Transverse colon (tissue), 4 donors: ENCODE measurements at places on chromosomes 5 and 9.

DNA sequence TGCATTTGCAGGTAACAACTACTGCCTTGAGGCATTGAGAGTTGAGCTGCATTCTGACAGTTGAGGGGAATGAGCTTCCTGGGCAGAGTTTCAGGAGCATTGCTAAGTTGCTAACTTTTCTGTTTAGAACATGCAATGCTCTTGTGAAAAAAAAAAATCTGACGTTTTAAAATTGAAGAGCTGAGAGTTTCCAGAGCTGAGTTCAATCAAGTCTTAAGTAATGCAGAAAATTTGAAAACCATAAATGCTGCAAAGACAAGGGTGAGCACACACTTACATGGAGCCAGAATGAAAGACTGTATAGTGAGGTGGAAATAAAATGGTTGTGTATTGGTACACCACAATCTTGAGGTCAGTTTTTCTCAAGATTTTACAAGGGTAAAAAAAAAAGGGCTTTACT, 166.0 kb downstream of the GABRB2 start:
- no peak for DNase-seq

- no peak for DNase-seq
Observed at GRCh38 chr5:141250576-141250975, 5.4 kb downstream of the PCDHB15 start.

DNA sequence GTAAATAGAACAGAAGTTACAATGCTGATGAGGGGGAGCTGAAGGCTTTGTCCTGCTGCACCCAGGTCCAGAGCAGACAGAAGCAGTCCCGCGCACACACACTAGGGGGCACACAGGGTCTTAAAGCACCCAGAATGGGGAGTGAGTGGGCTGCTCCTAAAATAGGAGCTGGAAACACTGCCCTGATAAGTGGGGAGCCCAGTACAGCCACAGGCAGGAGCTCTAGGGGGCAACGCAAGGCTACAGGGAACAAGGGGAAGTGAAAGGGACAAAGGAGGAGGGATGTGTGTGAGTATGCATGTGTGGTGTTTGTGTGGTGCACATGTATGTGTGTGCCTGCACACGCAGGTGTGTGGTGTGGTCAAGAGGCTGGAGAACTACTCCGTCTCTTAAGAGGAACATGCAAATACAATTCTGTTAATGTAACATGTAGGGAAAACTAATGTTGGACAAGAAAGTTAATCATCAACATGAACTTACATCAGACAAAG, 191.5 kb downstream of the ROR2 start:
- DNase-seq: peak; percentile 54

DNA sequence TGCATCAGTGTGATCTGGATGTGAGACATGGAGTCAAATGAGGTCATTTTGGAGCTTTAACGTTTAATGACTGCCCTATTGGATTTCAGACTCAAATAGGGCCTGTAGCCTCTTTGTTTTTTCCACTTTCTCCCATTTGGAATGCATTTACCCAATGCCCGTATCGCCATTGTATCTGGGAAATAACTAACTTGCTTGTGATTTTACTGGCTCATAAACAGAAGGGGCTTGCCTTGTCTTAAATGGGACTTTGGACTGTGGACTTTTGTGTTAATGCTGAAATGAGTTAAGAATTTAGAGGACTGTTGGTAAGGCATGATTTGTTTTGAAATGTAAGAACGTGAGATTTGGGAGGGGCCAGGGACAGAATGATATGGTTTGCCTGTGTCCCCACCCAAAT, 494.6 kb downstream of the CHSY3 start:
- no peak for DNase-seq

GRCh38 chr5:150486402-150487198, 21.3 kb upstream of the NDST1 start:
- DNase-seq: peak; percentile 57

GRCh38 chr5:75167345-75167744, 69.3 kb downstream of the ANKRD31 start:
- DNase-seq: no peak

GRCh38 chr9:130212543-130213297, 40.5 kb downstream of the NCS1 start:
- DNase-seq: no peak

GRCh38 chr9:18890372-18890771, 142.6 kb downstream of the SAXO1 start:
- no peak for DNase-seq

- no peak for DNase-seq
Observed at GRCh38 chr9:35908504-35909125, 675 bp upstream of the SPAAR start.

DNA sequence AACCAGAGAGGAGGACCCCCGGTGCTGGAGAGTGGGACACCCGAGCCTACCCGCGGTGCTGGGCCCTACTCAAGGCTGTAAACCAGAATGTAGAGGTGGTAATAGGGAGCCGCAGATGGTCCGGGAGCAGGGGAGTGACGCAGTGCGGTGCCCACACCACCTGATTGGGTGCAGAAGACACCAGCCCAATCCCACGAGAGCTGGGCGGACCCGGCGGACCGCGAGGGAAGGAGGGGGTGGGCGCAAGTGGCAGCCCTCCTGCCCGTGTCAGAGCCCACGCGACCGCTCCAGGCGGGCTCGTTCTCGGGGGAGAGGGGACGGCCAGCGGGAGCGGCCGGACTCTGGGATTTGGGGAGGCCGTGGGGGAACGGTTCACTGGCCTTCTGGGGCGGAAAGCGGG, 71.2 kb downstream of the C9orf50 start:
- DNase-seq: peak; percentile 20

- peak; percentile 4 for DNase-seq
Observed at GRCh38 chr9:93673021-93673838, 96.8 kb downstream of the PHF2 start.

DNA sequence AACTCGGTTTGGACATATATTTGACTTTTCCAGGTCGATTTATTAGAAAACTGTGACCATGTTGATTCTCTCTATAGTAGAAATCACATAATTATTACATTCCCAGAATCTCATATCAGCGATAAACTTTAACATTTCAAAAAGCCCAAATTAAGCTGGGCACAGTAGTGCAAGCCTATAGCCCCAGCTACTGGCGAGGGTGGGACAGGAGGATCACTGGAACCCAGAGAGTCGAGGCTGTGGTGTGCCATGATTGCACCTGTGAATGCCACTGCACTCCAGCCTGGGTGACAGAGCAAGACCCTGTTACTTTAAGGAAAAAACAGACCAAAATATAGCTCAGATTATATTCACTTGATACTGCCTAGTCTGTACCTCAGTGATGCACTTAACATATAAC, 128.9 kb downstream of the CPLANE1 start:
- no peak for DNase-seq

- peak; percentile 22 for DNase-seq
Observed at GRCh38 chr5:54651482-54652076, 134.0 kb downstream of the SNX18 start.

GRCh38 chr9:85228111-85228855, 513.5 kb downstream of the AGTPBP1 start:
- no peak for DNase-seq

DNA sequence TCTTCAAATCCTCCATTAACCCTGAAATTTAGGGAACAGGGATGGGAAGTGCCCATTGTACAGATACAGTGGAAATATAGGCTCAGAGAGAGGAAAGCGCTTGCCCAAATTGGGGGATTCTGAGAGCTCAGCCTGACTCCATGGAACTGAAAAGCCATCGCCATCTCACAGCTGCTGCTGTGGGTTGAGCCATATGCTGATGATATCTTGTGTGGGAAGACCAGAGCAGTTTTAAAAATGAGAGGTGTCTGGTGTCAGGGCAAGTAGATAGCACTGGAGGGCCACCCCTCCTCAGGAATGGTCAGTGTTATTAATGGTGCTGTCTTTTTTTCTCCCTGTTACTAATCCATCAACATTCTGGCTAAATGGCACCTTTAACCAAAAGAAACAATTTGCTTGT, 50.9 kb upstream of the C5orf58 start:
- no peak for DNase-seq

DNA sequence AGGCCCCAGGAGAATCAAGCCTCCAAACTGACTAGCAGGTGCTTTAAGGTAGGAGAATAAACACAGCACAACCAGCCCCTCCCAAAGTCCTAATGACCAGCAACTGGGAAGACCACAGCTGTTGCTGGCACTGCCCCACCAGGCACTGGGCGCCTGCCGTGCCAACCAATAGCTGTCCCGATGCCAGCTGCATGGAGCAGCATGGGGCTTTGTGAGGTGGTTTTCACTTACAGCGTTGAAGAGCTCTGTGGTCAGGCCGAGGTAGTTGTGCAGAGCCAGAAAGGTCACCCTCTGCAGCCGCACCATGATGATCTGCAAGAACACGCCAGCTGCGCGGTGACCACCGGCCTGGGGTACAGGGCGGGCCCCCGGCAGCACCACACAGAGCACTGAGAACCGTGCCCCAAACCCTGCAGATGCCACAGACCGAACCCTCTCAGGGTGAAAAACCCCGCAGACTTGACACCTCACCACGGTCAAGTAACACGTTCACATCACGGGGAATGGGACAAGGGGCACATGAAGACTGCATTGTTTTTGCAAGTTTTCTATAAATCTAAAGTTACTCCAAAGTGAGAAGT, 28.7 kb downstream of the PNPLA7 start:
- DNase-seq: no peak

DNA sequence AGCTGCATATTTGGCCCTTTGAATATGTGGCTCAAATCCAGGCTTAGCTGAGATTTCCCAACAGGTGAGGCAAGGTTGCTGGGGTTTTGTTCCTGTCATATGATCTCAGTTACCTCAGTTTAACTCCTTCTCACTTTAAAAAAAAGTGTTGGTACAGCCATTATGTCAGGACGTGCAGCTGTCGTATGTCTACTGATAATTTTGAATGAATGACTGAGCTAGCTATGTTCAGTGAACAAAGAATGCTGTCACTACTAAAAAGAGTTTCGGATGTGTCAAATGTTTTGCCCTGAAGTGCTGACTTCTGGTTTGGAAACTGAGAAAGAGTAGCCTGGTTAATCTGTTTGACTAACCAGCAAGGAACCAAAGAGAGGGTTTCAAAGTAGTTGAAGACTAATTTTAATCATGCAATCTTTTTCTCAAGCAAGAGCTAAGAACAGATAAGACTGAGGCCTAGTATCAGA, 106.3 kb upstream of the NR3C1 start:
- DNase-seq: no peak

DNA sequence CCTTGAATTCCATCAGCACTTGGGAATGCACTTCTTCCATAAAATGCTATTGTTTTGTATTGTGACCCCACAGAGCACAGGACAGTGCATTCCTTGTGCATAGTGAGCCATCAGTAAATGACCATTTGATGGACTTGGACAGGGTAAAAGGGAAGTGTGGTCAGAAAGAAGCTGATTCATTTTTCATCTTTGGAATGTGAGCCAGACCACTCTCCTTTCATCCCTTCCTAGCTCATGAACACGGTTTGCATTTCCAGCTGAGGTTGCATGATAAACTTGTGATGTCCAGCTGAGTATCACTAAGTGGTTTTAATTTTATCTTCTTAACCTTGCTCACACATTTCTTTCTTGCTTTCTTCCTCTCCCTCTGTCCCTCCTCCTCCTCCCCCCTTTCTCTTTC, 101.3 kb downstream of the NUDT12 start:
- no peak for DNase-seq

- no peak for DNase-seq
Observed at GRCh38 chr5:14156650-14157492, 13.7 kb downstream of the TRIO start.

- no peak for DNase-seq
Observed at GRCh38 chr9:72476100-72476499, 45.3 kb upstream of the TMC1 start.
